ENCODE measurements at places on chromosomes 4 and X. TPM values are rescaled to one million over a fixed set of nuclear protein-coding genes. Genes with fewer than 3 reads are reported as not detected.

The BBS7 gene
- polyA plus RNA-seq, result 9.6 TPM

- no peak for DNase-seq
Measured at GRCh38 chr4:38979511-38980230, 52.5 kb downstream of the TMEM156 start.

DNA sequence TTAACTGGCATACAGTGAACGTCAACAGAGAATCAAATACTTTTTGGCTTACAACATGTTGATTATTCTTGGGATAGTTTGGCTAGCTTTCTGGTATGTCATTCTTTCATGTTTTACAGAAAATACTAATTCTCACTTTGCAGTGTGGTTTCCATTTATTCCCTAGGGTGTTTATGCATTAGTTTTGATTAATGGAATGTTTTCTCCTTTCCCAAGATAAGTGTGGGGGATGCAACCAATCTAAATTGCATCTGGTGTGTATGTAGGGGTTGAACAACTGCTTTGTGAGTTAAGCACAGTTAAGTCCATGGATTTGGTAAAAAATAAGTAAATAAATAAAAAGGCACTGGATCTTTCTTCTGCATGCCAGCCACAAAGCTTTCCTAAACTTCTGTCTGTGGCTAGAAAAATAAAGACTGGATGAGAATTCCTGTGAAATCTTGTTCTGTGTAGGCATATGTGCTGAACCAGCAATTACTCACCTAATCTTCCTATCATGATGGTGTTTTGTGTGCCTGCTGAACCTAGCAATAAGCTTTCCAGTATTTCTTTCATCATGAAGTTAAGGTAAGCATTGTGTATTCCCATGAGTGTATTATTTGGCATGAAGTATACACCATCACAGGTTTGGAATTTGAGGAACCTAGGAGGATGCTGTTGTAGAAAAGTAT, 50.6 kb upstream of the TENM3 start:
- no peak for DNase-seq

DNA sequence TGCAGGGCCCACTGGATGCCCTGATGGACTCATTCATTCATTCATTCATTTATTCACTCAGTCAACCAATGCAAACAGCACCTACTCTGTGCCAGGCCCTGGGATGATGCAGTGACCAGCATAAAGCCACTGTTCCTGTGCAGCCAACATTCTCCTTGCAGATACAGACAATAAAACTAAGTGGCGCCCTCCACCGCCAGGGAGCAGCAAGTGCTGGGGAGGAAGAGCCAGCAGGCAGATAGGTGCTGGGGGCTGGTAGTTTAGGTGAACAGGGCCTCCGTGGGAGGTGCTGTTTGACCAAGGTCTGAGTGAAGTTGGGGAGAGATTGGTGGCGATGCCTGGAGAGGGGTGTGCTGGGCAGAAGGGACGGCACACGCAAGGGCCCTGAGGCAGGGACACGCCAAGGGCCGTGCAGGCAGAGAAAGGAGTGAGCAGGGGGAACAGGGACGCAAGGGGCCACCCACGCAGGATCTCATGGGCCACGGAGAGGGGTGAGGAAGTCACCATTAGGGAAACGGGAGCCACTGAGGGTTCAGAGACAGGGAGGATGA, 65.5 kb downstream of the WFS1 start:
- DNase-seq, result no peak

GRCh38 chr4:48649505-48649904, 130.6 kb downstream of the FRYL start:
- DNase-seq, result no peak

- DNase-seq, result no peak
Measured at GRCh38 chr4:88991746-88992145, 65.2 kb downstream of the FAM13A start.

DNA sequence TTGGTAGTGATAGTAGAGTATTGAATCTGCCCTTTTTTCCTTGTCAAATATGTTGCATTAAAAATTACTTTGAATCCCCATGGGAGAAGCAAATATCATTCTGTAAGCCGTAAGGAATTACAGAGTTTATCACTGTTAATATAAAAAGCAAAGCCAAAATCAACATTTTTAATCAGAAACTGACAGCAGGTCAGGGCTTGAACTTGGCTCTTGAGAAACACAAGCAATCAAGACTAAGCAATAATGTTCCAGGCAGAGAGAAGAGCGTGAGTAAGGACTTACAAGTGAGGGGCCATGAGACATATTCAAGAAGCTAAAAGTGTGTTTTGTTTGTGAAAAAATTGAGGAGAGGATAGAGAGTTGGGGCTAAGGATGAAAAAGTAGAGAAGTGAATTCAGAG, 68.2 kb downstream of the ARHGAP6 start:
- no peak for DNase-seq

- no peak for DNase-seq
Measured at GRCh38 chr4:158172261-158173258, at the start of gene GASK1B. Gene GASK1B (minus strand): TSS chr4:158173025. CDS start chr4:158171375, 1,650 bp downstream.

DNA sequence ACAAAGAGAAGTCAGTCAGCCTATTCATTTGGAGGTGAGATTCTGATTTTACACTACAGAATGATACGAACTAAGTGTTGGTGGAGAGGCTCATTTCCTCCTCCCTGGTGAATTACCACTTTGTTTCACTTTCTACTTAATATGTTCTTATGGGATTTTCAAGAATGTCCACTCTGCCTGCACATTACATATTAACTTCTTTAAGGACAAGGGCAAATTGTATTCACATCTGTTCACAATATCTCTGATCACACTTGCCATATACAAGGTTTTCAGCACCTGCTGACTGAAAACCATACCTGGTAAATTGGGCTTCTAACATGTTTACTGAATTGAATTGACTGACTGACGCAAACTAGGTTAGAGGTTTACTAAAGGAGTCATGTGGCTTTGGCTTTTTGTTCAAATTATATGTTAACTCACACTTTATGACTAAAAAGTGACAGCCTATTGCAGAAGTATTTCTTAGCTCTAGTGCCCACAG, 188.4 kb upstream of the MBNL3 start:
- DNase-seq, result no peak

GRCh38 chrX:8192276-8192675, 21.2 kb upstream of the VCX2 start:
- no peak for DNase-seq

DNA sequence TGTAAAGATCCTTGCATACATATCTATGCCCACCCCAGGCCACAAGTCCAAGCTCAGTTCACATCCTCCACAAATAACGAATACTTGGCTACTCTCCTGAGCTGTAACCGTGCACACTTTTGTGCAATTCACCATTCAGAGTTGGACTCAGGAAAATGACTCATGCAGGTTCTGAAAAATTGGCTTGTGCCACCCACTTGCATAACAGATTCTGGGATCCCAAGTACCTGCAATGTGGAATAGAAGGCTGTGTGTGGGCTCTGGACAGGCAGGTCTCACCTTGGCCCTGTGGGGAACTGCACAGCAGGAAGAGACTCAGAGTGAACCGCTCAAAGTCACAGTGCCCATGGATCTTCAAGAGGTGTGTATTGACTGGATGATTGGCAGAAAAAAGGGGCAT, 502.7 kb downstream of the PACRGL start:
- no peak for DNase-seq

All from CD4-positive, alpha-beta memory T cell (primary cell).